SJSA1 (cell line): ENCODE measurements at places on chromosomes 13 and 19. TPM values are rescaled to one million over a fixed set of nuclear protein-coding genes. Genes with fewer than 3 reads are reported as not detected.

The LNX2 gene
- total RNA-seq, result 8.1 and 8.2 TPM in 2 replicates

The KLHL26 gene
- total RNA-seq, result 3.3 and 5.8 TPM in 2 replicates

The ZNF154 gene
- 0.91 and 0.92 TPM in 2 replicates for total RNA-seq

The NLRP9 gene
- total RNA-seq, result not detected in 2 replicates

The S1PR4 gene
- not detected in 2 replicates for total RNA-seq

The ZNF541 gene
- not detected in 2 replicates for total RNA-seq

The IPO5 gene
- 111 and 146 TPM in 2 replicates for total RNA-seq

The ZNF83 gene
- total RNA-seq, result 22.4 and 37.7 TPM in 2 replicates

The EDDM13 gene
- total RNA-seq, result not detected in 2 replicates

The UPK1A gene
- not detected in 2 replicates for total RNA-seq

The NR1H2 gene
- total RNA-seq, result 32.4 and 45.5 TPM in 2 replicates

The MPV17L2 gene
- 42.3 and 52.0 TPM in 2 replicates for total RNA-seq

The ZNF439 gene
- 0.06 and 1.5 TPM in 2 replicates for total RNA-seq

The C1QTNF9 gene
- total RNA-seq, result not detected in 2 replicates

The ADAMTSL5 gene
- total RNA-seq, result 2.6 and 4.0 TPM in 2 replicates

The ZNF470 gene
- total RNA-seq, result 0.60 and 2.3 TPM in 2 replicates

The OR7D2 gene
- 0.03 TPM in 1 of 2 replicates, not detected in the other for total RNA-seq
